Central memory CD8-positive, alpha-beta T cell (primary cell): ENCODE measurements at places on chromosomes 11 and 22.

- no peak for DNase-seq
Observed at GRCh38 chr11:44104481-44105294, 9.2 kb downstream of the EXT2 start.

- no peak for DNase-seq
Observed at GRCh38 chr11:16873289-16873688, 134.8 kb downstream of the C11orf58 start.

DNA sequence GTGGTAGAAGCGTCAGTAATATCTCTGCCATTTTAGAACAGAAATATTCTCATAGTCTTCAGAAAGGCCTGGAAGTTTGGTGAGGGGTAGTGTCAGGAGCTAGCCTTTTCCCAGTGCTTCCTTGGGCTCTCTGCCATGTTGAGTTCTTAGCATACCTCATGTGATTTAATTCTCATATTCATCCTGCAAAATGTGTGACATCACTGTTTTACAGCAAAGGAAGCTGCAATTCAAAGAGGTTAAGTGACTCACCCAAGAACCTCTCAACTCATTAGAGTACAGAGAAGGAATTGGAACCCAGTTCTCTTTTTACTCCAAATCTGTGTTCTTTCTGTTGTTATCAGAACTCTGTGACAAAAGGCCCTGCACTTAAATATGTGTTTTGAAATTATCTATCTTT is 72.1 kb downstream of the RNF169 start:
- no peak for DNase-seq

DNA sequence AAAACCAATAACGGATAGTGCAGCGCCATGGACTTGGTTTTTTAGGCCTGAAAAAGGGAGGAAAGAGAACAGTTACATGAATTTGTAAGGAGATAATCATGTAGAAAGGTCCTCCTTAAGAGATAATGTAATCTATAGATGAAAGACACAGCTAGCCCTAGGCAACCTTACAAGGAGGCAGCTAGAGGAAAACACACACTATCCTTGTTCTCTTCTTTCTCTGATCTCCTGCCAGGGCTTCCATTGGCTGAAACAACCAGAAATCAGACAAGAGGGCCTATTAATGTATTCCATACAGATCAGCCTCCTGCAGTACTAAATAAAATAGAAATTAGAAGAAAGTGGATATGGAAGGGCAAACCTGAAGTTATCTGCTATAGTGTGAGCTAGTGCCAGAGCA is 53.0 kb downstream of the KCNA4 start:
- DNase-seq, result no peak

DNA sequence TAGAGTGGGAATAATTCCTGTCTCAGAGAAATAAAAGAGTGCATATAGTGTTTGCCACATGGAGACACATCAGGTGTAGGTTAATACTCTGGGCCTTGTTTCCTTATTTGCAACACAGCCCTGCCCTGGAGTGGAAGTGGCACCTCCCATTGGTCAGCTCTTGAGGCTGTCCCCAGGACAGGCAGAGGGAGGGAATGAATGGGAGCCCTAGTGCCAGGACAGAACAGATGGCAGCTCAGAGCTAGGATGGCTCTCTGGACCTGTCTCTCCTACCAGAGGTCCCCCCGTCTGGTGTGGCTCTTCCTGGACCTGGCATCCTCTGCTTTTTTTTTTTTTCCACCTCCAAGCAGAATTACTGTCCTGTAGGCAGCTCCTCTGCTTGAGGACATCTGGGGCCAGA is 35.6 kb downstream of the LIMK2 start:
- no peak for DNase-seq

GRCh38 chr11:115504276-115505158 is at the start of gene CADM1:
CADM1 (minus strand) TSS chr11:115504415.
- DNase-seq, result peak; percentile 81

DNA sequence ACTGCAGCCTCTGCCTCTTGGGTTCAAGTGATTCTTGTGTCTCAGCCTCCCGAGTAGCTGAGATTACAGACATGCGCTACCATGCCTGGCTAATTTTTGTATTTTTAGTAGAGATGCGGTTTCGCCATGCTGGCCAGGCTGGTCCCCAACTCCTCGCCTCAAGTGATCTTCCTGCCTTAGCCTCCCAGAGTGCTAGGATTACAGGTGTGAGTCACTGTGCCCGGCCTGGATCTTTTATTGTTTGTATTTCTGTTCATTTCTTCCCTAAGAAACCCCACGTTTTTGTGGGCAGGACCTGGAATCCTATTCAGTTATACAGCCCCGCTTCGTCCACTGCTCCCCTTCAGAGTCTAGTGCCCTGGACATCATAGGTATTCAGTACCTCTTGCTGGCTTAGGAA is 28.7 kb downstream of the ZBTB16 start:
- DNase-seq, result no peak

- no peak for DNase-seq
Observed at GRCh38 chr11:61598886-61599868, 18.3 kb upstream of the SYT7 start.

GRCh38 chr11:81674211-81674610 is 1059.5 kb downstream of the FAM181B start:
- DNase-seq, result no peak

- no peak for DNase-seq
Observed at GRCh38 chr11:125625225-125625629, 264 bp downstream of the CHEK1 start.

GRCh38 chr11:118004543-118005223 is 18.5 kb downstream of the IL10RA start:
- no peak for DNase-seq

DNA sequence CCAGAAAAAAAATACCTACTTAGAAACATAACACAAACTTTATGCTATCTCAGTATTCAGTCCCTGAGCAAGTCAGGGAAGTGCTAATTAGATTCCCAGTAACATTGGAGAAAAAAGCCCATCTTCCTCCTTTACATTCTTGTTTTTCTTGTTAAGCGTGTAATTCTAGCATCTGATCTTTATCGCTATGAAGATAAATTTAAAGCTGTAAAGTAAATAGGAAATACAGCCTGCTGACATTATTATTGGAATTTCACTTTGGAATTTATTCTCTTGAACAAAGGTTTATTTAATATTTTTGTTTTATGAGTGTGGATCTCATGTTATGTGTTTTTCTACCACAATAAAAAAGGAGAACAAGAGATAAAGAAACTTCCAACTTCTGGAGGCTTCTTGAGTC is 13.9 kb downstream of the ALKBH3 start:
- DNase-seq, result no peak

- DNase-seq, result no peak
Observed at GRCh38 chr11:111452817-111453552, 59.2 kb downstream of the BTG4 start.

DNA sequence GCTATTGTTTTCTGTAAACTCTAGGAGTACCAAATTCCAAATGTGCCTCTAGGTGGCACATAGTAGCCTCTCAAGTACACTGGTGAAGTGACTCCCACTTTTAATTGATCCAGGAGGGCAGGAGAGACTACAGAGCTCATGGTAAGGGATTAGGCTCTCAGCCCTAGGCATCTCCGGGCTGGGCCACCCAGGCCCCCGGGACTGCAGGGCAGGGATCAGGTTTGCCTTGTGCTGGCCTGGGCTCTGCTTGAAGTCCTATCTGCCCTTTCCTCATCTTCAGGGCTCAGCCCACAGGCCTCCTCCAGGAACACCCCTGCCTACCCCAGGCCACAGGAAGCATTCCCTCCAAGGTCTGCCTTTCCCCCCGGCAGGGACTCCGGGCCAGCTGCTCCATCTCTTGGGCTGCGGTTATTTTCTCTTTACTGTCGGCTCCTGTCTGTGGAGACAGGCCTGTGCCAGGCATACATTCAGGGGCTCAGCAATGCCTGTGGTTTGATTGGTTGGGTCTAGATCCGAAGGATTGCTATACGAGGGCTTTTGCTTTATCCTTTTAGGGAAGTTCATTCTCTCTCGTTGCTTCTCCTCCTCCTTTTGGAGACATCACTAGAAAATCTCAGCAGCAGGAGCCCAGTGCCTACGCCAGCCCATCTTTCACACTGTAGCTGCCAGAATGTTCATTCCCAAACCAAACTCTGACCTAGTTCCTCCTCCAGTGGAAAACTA is 32.8 kb downstream of the PARVA start:
- no peak for DNase-seq

DNA sequence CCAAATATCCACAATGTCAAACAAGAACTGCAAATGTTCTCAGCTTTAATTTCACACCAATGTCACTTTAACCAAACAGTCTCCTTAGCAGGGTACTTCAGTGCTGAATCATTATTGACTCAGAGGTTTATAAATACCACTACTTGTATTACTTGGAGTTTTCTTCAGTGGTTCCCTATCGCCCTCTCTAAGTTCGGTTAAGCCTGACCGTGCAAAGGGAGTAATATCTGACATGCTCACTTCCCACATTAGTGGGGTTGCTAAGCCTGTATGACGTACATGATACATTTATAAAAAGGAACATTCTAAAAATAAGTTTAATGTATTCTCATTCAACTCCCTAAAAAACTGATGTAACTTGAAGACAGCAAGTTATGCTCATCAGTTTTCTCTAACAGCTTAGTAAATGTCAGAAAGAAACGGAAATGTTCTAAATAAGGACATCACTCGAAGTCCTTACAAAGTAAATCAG is 93.1 kb upstream of the ZC3H12C start:
- no peak for DNase-seq

GRCh38 chr22:44428941-44429830 is 68.8 kb downstream of the RTL6 start:
- no peak for DNase-seq

GRCh38 chr11:24705474-24705873 is 208.6 kb downstream of the LUZP2 start:
- no peak for DNase-seq

- no peak for DNase-seq
Observed at GRCh38 chr22:40567626-40568328, 68.7 kb downstream of the MRTFA start.

- DNase-seq, result no peak
Observed at GRCh38 chr11:69096473-69096872, 47.7 kb downstream of the TPCN2 start.

DNA sequence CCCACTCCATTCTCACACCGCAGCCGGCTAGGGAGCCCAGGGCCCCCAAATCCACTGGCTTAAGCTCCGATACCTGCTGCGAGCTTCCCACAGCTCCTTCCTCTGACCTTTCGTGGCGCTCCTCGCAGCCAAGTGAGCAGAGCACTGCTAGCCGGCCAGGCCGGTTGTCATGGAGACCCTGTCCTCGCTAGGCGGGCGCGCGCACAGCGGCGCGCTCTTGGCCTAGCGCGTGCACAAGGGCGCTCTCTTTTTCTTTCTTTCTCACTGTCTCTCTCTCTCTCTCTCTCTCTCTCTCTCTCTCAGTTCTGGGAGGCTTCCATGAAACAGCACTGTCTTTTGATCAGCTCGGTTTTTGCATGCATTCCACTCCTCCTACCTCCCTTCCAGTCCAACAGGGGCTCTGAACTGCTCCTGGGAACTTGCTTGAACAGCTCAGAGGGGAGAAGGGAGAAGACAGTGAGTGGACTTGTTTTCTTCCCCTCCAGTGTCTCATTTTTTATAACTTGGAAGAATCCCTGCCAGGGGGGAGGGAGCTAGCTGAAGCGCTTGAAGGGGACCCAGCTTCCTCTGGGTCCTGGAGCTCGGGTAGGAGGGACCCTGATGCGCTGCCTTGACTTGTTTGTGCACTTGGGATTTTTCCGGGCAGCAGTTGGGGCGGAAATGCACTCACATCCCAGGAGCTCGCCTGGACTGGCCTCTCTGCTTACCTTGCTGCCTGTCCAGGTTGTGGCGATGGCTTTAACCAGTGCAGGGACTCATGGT is 100.3 kb upstream of the AKIP1 start:
- no peak for DNase-seq

- no peak for DNase-seq
Observed at GRCh38 chr22:50260801-50261614, 475 bp downstream of the MAPK12 start.
